ENCODE measurements at places on chromosomes 5 and 9.

GRCh38 chr9:122325124-122325523 is 45.7 kb upstream of the PTGS1 start:
- DNase-seq: no peak

GRCh38 chr9:114503009-114503408 is 2.3 kb downstream of the WHRN start:
- no peak for DNase-seq

GRCh38 chr9:2267181-2267745 is 252.1 kb downstream of the SMARCA2 start:
- DNase-seq: peak; percentile 62

GRCh38 chr9:92650296-92650695 is 19.6 kb downstream of the IPPK start:
- no peak for DNase-seq

- no peak for DNase-seq
Observed at GRCh38 chr5:171703146-171703545, 82.5 kb upstream of the SMIM23 start.

- no peak for DNase-seq
Observed at GRCh38 chr5:171449426-171449825, 30.0 kb downstream of the FGF18 start.

GRCh38 chr5:59041355-59041754 is 458.5 kb downstream of the RAB3C start:
- DNase-seq: no peak

GRCh38 chr9:109652971-109653370 is 127.0 kb upstream of the PALM2AKAP2 start:
- DNase-seq: peak; percentile 13

DNA sequence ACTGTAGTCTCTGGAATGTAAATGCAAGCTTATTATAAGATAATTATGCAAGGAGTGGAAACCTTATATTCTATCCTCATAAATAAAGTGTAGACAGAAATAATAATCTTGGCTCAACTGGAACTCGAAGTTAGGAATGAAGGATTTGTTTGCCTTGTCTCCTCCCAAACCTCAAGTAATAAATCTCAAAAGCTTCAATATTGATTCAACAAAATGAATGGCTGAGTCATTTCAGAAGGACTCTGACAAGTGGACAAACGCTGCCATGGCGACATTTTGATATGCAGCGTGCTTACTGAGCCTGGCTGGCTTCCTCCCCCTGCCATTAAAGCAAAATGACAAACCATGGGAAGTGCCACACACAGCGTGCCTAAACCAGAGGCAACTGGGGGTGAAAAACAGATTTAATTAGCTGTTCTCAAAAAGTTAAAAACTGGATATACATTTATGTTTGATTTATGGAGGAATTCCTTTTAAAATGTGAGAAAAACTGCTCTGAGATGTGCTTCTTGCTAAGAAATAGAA is 10.5 kb upstream of the ADGRV1 start:
- peak; percentile 28 for DNase-seq

DNA sequence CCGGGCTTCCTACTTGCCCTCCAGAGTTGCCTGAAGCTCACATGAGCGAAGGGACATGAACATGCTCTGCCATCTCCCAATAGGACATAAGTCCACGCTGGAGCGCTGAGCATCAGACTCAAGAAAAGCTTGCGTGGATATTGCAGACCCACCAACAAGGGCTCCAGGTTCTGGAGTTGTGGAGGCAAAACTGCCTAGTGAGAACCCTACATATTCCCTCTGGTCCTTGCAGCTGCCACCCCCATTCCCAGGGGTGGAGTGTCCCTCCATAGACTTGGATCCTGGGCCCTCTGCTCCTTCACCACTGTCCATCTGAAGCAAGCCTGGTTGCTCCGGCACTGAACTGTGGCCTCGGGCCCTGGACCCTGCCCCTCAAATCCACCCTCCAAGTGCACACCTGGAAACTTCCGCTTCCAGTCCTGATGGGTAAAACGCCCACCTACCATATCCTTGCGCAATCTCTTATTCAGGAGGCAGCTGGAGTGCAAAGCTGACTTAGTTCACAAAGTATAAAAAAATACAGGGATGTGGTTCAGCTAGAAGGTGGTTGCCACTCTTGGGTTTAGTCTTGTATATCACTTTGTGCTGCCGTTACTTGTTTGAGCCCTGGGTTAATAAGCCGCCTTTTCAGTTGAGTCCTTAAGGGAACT is 28.0 kb downstream of the HRH2 start:
- no peak for DNase-seq

- DNase-seq: no peak
Observed at GRCh38 chr9:111917201-111917600, 20.6 kb downstream of the UGCG start.

GRCh38 chr9:89600831-89601230 is 4.0 kb upstream of the GADD45G start:
- no peak for DNase-seq

DNA sequence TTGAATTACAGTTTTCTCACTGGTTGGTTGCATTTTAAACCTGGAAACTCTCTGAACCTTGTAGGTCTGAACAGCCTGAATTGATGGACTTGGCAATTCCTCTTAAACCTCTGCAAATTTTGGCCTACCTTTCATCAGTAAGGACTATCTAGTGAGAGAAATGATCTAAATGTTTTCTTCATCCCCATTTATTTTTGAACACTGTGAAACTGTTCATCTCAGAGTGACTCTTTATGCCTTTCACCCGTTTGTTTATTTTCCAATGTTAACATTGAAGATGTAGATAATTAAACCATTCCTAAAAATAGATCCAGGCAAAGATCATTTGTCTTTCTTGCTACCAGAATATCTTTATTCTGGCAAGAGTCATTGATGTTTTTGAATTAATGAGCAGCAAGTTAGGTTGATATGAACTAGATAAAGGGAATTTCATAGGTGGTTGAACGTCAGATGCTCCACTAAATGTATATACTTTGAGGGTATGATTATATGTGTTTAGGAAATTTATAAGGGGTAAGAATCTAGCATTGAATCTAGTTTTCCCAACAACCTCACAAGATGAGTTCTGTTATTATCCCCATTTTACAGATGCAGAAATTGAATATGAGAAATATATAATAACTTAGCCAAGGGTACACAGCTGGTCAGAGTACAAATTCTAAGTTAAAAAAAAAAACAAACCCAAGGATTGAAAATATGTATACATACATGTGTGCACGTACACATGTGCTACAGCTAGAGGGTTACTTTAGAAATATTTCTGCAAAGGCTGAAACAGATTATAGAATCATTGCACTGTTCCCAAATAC is 3.4 kb downstream of the CPEB4 start:
- DNase-seq: no peak

DNA sequence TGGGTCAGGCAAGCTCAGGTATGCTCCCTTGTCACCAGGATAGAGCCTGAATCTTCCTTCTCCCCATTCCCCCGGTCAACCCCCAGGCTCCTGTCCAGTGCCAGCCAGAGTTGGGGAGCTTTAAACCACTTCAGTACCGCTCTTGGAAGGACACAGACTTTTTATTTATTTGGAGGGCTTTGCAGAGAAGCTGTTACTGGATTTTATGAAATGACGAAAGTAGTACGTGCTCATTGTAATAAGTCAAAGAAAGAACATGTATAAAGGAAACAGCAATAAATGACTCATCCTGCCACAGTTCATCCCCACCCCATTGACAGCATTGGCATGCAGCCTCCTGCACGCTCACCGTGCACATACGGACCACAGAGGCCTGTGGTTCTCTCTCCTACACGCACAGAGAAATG is 230.3 kb downstream of the AUH start:
- no peak for DNase-seq

- DNase-seq: no peak
Observed at GRCh38 chr9:129282731-129283211, 104.7 kb upstream of the IER5L start.

DNA sequence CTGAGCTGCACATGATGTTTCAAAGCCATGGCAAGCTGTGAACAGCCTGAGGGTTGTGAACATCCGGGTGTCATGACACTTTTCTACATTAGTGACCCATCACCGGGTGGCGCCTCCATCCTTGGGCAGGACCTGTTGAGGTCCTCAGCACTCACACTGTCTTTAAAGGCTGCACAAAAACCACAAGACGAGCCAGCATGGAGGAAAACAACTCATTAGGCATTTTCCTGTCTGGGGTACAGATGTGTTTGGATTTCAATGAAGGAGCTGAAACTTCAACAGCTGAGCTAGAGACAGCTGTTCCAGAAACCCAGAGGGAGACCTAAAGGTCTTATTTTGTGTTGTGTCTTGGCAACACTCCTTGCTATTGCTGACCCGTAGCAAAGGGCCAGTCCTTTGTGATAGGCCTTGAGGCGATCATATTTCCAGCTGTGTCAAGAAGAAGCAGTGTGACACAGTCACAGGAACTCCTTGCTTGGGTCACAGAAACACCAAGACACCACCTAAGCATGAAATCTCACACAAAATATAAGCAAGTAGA is 151.8 kb upstream of the VLDLR start:
- peak; percentile 78 for DNase-seq

DNA sequence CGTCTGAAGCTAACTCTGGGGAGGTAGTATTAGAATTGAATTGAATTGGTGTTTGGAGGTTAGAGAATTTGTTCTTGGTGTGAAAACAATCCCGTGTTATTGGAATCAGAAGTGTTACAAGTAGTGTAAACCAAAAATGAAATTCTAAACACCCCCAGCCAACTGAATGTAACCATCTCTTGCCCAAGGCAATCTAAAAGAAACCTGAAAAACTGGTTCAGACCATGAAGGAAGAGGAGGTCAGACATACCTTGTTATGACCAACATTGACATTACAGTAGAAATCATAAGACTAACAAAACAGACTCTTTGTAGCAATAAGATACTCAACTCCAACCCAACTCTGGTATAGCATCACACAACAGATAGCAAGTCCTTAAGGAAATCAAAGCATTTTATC is 159.0 kb downstream of the TUSC1 start:
- DNase-seq: no peak

DNA sequence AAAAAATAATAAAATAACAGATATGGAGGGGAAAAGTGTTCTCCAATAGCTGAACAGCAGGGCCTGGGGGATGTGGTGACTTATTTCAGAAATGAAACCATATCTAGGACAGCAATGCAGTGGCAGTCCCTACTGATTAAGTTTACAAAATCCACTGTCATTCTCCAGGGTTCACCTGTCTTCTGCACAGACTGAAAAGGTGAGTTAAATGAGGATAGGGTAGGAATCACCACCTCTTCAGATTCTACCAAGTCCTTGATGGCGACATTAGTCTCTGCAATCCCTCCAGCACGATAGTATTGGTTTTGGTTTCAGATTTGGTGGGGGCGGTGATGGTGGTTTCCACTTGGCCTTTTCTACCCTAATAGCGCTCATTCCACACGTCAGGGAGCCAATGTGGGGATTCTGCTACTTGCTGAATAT is 32.3 kb upstream of the NPM1 start:
- no peak for DNase-seq

GRCh38 chr9:80144856-80145255 is 573.1 kb downstream of the TLE4 start:
- no peak for DNase-seq

DNA sequence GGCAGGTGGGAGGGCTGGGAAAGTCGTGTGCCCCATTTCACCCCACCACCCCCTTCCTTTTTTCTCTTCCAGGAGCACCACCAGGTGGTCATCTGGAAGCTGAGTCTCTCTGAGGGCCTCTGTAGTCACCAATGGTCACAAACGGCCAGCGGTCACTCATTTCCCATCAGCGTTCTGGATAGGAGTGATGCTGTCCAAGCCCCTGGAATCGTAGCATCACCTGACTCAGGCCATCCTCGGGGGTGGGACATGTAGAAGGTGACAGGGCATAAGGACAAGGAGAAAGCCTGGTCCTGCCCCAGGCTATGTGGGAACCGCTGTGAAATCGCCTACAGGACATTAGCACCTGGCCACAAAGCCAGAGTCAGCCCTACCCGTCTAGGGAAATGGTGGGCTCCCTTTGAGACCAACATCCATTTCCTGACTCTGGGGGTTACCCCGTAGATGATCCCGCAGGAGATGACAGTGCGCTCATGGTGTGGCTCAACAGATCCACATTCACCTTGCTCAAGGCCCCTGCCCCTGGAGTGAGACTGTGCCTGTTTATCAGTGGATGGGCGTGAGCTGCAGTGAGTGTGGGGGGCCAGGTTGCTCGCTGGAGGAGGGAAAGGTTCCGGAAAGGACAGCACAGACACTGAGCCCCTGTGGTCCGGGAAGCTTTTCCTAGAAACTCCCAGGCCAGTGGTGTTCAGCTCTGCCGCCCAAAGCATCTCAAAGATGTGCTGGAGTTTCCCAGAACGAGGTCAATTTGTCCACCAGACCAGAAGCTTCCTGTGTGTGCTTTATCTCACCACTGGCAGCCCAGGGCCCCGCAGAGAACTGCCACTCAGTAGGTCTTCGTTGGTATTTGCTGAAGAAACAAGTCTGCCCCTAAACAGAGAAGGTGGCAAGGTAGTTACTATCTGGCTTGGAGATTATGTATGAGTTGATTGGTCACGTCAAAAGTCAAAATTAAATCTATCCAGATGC is 61.1 kb upstream of the UNC5A start:
- DNase-seq: no peak

DNA sequence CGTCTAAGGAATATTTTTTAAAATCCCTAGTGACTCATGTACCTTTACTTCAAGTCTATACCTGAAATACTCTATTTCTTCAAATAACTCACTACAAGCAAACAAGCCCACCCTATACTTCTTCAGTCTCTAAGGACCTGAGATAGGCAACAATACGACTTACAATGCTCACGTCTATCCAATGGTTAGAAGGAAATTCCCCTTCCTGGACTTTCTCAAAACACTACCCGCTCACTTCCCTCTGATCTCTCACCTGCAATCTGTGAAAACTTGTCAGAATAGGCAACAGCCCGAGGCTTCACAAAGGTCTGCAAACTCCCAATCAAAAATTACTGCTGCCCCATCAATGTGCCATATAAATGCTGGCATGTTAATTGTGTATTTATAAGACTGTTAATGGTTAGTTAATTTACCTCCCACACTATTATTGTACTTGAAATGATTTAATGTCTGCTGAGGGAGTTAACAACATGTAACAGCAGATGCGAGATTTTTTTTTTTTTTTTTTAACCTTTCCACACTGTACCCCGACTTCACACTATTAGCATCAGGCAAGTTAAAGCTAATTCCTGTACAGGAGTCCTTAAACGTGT is 27.3 kb downstream of the MAPKAP1 start:
- no peak for DNase-seq

GRCh38 chr9:37555786-37556185 is 20.4 kb downstream of the FBXO10 start:
- DNase-seq: no peak

DNA sequence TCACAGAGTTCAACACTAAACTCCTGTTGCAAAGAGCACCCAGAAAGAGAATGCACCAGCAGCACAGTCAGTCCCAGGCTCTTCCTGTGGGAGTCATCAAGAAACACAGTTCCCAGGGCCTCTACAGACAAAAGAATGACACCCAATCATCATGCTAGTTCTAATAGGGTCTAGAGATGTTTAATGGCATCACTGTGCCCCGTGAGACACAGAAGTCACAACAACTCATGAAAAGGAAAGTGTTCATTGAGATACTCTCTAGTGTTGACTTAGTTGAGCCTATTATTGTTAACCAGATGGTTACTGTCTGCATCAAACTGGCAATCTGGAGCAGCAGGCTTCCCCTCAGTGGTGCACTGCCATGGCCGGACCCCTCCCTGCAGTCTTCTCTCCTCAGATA is 1.6 kb downstream of the KLHL3 start:
- DNase-seq: no peak
